ENCODE measurements at places on chromosomes 5 and 9.

DNA sequence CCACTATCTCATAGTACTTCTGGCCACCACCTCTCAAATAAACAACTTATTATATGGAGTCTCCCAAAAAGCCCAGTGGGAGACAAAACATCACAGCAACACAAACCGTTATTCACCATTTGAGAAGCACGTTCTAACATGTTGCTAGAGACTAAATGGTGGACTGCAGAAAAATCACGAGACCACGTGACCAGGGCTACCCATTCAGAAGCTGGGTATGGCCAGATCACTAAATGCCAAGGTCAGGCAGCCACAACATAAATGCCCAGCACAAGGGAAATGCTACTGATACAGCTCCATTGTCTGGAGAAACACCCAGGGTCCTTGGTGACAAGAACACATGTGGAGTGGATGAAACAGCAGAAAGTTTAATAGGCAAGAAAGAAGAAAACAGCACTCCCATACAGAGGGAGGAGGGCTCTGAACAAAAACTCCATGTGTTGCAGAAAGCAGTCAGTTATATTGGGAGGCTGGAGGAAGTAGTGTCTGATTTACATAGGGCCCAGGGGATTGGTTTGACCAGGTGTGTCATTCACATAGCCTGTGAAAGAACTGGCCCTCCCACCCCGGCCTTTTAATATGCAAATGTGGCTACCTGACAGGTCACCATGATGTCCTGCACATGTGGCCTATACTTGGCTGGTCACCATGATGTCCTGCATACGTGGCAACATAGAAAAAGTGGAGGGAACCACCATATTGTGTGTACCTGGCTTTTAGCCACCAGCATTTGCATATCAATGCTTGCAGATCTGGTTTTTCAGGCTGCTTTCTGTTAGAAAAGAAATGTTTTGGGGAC is 97.2 kb downstream of the TRIM36 start:
- no peak for DNase-seq

DNA sequence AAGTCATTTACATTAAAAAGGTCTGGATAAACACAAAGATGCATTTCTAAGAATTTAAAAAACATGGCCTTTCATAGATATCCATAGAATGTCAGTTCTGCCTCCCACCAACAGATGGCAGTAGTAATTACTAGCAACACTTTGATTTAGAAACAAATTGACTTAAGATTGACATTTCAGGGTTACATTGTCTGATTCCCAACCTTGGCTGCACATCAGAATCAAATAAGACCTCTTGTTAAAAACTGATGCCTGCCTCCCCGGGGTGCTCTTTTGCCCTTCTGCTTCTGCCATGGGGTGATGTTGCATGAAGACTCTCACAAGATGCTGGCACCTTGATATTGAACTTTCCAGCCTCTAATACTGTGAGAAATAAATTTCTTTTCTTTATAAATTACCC is 146.2 kb upstream of the GPR151 start:
- DNase-seq = no peak

- no peak for DNase-seq
These were observed 387.1 kb upstream of the PAPPA start for GRCh38 chr9:115766370-115766955.

GRCh38 chr9:31146485-31147166 is 1237.8 kb upstream of the ACO1 start:
- DNase-seq = no peak

DNA sequence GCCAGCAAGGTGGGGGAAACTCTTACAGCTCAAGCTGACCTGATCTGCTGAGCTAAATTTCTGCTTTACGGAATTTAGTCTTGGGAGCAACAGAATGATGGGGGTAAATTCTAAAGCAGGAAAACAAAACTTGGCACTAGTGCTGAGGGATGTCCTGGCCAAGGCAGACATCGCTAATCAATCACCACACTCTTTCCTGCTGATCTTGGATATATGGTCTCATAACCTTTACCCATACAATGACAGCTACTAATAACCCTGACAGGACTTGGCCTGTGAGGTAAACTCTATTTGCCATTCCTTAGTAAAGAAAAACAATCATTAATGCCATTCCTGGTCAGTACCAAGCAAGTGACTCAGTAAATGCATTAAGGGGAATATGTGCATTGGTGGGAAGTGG is 51.5 kb downstream of the PPARGC1B start:
- no peak for DNase-seq

- DNase-seq = no peak
These were observed 67.1 kb upstream of the GGTA1 start for GRCh38 chr9:121566481-121567465.

GRCh38 chr5:143200781-143201398 is 202.6 kb downstream of the NR3C1 start:
- no peak for DNase-seq

DNA sequence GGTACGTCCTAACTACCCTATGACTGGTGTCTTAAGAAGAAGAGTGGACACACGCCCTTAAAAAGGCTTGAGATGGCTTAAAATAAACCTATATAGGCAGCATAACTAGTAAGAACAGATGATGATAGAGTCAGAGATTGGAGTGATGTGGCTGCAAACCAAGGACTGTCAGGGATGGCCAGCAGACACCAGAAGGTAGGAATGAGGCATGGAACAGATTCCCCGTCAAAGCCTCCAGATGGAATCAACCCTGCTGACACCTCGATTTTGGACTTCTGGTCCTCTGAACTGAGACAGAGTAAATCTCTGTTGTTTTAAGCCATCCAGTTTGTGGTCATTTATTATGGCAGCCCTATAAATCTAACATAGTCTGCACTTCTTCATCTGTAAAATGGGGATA is 7.4 kb downstream of the TMOD1 start:
- no peak for DNase-seq

GRCh38 chr5:88886252-88886651 is 3.3 kb upstream of the MEF2C start:
- no peak for DNase-seq

DNA sequence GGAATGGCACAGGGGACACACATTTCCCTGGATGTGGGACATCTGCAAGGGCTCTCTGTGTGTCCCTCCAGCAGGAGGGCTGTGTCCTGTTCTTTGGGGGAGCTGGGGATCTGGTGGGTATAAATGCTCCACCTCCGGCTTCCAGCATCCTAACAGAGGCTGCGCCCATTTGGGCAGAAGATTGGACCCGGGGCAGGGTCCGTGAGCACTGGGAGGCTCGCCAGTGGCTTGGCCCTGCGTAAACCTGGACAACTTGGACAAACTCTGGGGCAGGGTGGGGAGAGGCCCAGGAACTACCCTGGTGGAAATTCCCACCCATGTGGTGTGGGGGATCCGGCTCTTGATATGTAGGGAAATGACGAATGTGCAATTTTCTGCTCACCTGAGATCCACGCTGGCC is 80.9 kb downstream of the GADD45G start:
- no peak for DNase-seq

GRCh38 chr5:143205386-143205785 is 198.1 kb downstream of the NR3C1 start:
- DNase-seq = no peak

- DNase-seq = no peak
These were observed 19.8 kb downstream of the RBM27 start for GRCh38 chr5:146223179-146223578.

DNA sequence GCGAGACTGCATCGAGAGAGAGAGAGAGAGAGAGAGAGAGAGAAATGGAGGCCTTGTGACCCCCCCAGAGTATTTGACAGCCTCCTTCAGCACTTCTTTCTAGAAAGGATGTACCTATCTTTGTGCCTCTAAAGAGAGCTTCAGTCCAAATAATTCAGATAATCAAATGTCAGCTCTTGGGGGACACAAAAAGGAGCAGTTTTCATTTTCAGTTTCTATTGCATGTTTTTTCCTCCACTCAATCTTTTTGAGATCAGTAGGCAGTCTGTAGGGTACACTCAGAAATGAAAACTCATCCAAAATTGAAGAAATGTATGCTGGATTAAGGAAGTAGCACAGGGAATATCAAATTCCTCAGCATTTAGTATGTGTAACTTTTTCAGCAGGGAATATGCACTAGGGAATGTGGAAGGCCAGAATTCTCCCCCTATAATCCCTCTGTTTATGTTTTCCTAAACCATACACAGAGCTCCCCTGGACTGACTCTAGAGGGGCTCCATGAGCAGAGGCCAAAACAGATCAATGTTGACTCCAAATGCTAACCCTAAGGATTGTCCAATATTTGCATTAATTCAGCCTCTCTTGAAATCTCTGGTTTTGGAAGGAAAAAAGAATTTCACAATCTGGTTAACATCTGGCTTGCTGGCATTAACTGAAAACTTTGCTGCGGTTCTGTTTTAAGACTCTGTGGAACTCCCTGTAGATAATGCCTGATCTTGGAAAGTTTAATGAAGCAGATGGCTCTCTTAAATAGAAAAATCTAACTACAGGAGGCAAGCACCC is 250.1 kb downstream of the CEMIP2 start:
- DNase-seq = no peak

GRCh38 chr5:133552925-133553525 is 59.3 kb downstream of the FSTL4 start:
- DNase-seq = no peak

DNA sequence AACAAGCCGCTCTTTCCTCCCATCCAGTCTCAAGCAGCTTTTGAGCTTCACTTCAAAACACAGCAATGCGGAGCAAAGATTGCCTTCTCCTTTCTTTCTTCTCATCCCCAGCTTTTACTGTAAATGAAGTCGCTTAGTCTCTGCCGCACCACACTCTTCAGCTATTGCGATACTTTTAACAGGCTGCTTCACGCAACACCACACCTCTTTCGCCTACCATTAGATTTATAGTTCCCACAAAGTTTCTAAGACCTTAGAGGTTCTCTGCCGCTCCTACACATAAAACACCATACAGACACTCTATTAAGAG is 711 bp downstream of the PGGT1B start:
- DNase-seq = no peak

DNA sequence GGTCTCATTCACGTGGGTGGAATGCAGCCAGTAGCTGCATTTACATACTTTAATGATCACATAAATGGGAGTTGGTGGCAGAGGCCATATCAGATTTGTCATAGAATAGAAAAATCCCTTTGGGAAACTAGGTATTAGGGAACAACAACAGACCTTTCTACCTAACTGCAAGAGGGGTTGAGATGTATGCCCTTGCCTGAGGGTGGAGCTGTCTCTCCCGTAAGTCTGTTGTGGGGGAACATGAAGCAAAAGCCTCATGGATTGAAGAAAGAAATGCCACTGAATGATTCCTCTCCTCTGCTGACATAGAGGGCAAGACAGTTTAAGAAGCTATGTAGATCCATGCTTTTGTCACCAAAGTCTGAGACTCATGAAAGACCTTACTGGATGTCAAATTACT is 461.3 kb downstream of the SPOCK1 start:
- no peak for DNase-seq

- DNase-seq = no peak
These were observed 269.6 kb downstream of the SMARCA2 start for GRCh38 chr9:2284770-2285169.

DNA sequence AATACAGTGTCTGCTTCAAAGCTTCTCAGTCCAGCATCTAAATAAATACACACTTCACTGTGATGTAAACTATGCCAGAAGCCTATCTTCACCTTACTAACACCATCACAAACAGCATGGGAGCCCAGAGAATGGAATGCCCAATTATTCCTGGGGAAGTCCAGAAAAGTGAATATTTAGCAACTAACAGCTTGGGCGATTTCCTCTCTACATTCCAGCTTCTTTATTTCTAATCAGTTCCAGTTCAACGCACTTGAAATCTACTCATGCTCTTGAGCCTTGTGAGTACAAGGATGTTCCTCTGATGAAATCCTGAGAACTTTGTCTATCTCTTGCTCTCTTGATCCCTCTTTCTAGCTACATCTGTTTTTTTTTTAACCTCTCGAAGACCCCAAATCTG is 100.4 kb upstream of the C9orf72 start:
- no peak for DNase-seq

GRCh38 chr9:87657190-87657589 is 68.7 kb upstream of the CTSL start:
- DNase-seq = no peak

DNA sequence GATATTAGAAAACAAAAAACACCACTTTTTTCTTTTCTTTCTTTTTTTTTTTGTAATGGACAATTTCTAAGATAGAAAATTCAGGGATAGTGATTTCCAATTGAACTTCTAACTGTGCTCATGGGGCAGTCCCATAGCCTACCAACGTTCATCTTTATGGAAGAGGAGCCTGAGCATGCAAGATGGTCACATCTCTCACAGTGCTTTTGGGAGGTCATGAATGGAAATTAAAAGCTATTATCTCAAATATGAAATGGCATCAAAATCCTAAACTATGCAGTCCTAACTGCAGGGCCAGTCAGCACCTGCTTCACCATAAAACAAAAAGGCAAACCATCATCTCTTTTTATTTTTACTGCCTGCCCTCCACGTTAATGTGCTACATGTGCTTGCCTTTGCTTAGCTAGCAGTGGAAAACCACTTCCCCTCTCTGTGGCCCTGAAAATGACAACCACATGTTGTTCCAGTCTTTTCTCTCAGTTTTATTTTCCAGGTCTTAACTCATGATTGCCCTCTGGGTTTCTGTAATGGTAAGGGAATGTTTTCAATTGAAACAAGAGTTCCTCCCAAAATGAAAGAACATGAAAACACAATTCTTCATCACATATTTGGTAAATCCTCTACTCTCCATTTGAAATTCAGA is 16.7 kb downstream of the IFNB1 start:
- no peak for DNase-seq

GRCh38 chr9:90795084-90795483 is 6.5 kb upstream of the SYK start:
- no peak for DNase-seq

- no peak for DNase-seq
These were observed 2.7 kb upstream of the MTMR12 start for GRCh38 chr5:32315221-32316014.

DNA sequence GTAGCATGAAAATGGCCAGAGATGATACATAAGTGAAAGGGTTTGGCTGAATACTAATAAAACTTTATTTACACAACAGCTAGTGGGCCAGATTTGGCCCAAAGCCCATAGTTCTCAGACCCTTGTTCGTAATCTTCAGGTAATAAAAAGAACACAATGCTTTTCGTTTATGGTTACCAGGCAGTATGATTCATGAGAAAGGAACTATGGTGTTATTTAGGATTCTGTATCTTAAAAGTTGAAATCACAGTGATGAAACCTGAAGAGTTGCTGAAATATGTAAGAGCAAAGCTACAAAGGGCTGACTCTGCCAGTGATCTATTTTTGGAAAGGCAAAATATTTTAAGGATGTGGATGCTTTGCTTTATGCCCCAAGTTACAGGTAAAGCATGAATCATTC is 192.7 kb downstream of the SMC2 start:
- DNase-seq = no peak

DNA sequence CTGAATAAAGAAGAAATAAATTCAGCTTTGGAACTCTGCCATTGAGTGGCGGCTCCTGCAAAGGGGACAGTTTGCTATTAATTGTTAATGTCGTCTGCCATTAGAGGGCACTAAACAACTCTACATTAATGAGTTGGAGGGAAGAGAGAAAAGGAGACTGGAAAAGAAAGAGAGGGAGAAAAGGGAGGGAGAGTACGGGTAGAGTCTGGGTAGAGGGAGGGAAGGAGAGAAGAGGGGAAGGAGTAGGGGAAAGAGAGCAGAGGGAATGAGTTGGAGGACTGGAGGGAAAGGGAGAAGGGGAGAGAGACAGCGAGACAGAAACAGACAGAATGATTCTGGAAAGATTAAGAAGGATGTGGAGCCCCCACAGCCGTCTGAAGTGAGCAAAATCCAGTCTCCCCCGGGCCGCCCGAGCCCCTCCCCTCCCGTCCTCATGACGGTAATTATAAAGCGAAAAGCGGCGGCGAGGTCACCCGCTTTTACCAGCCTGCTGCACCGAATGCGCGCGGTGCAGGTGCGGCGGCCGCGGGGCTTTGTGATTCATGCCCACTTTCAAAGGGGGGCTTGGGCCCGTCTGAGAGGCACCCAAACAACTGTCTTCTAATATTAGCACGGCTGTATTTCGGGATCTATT is 1.9 kb upstream of the FST start:
- no peak for DNase-seq

Data from NCI-H2107 (cell line).